ENCODE measurements at places on chromosomes 3 and 15. TPM values are rescaled to one million over a fixed set of nuclear protein-coding genes. Genes with fewer than 3 reads are reported as not detected.

SCAANT1 gene
- total RNA-seq: not detected

DGKG gene
- 24.1 TPM for total RNA-seq

SKOR1 gene
- total RNA-seq: 4.0 TPM

CKMT1B gene
- 18.8 TPM for total RNA-seq

ZPLD1 gene
- total RNA-seq: not detected

SIDT1 gene
- not detected for total RNA-seq

ITPKA gene
- total RNA-seq: 1.1 TPM

IGDCC3 gene
- 342 TPM for total RNA-seq

DUOXA2 gene
- not detected for total RNA-seq

GRCh38 chr3:97970956-97971620 lies 1.1 kb downstream of the RIOX2 start:
- peak overlapping the region; percentile 87 for H3K4me3 ChIP-seq
- no peaks in the 10 kb centered on the region for H3K36me3 ChIP-seq
- peaks cover 28% of the 10 kb centered on the region for H3K4me1 ChIP-seq
- peak overlapping the region; percentile 74 for H3K27ac ChIP-seq
- peaks cover 4% of the 10 kb centered on the region for H3K27me3 ChIP-seq

DNA sequence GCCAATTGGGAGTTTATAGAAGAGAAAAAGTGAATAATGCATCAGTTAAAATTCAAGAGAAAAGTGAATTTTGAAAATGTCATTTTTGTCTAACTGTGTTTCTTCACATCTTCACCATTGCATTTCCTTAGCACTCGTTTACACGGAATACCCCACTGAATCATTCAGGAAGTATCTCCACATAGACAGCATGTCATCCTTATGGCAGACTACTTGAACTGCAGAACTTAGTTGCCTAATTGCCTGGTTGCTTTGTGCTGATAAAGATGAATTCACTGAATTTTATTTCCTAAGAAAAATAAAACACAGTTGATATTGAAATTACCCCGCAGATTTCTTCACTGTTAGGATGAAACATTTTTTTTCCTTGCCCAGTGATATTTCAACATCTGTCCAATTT lies 627.1 kb downstream of the ROBO1 start:
- H3K36me3 ChIP-seq: no peaks in the 10 kb centered on the region
- H3K4me1 ChIP-seq: peaks cover 28% of the 10 kb centered on the region
- H3K4me3 ChIP-seq: peak overlapping the region; percentile 72
- peaks cover 2% of the 10 kb centered on the region for H3K27me3 ChIP-seq
- DNase-seq: no peak

- no peaks in the 10 kb centered on the region for H3K4me1 ChIP-seq
- H3K27me3 ChIP-seq: no peaks in the 10 kb centered on the region
- no peak overlapping the region for H3K27ac ChIP-seq
Measured at GRCh38 chr15:48681353-48681752, 35.8 kb upstream of the FBN1 start.

- H3K36me3 ChIP-seq: no peaks in the 10 kb centered on the region
- no peak overlapping the region for H3K4me3 ChIP-seq
- H3K27ac ChIP-seq: no peak overlapping the region
Measured at GRCh38 chr3:52221563-52222318, 3.7 kb downstream of the TLR9 start.

GRCh38 chr15:77063249-77063648 lies 7.7 kb downstream of the TSPAN3 start:
- no peak overlapping the region for H3K4me3 ChIP-seq
- H3K27ac ChIP-seq: no peak overlapping the region
- no peaks in the 10 kb centered on the region for H3K36me3 ChIP-seq
- no peak for DNase-seq
- H3K27me3 ChIP-seq: no peaks in the 10 kb centered on the region

GRCh38 chr3:64167868-64168267 lies 57.4 kb downstream of the PRICKLE2 start:
- peaks cover 6% of the 10 kb centered on the region for H3K36me3 ChIP-seq
- H3K4me3 ChIP-seq: no peak overlapping the region
- no peak overlapping the region for H3K27ac ChIP-seq

- peaks cover 3% of the 10 kb centered on the region for H3K36me3 ChIP-seq
- peaks cover 18% of the 10 kb centered on the region for H3K4me1 ChIP-seq
- H3K27me3 ChIP-seq: peaks cover 5% of the 10 kb centered on the region
- no peak overlapping the region for H3K27ac ChIP-seq
- DNase-seq: no peak
Measured at GRCh38 chr3:139832998-139833397, 102.0 kb upstream of the CLSTN2 start.

GRCh38 chr3:107734317-107734716 lies 211.6 kb downstream of the BBX start:
- no peaks in the 10 kb centered on the region for H3K36me3 ChIP-seq
- H3K4me1 ChIP-seq: peaks cover 8% of the 10 kb centered on the region
- H3K27ac ChIP-seq: no peak overlapping the region
- no peaks in the 10 kb centered on the region for H3K27me3 ChIP-seq
- no peak overlapping the region for H3K4me3 ChIP-seq

- H3K27ac ChIP-seq: no peak overlapping the region
- no peaks in the 10 kb centered on the region for H3K4me1 ChIP-seq
- H3K27me3 ChIP-seq: no peaks in the 10 kb centered on the region
- no peak for DNase-seq
Measured at GRCh38 chr15:40062816-40063562, 24.0 kb upstream of the SRP14 start.

DNA sequence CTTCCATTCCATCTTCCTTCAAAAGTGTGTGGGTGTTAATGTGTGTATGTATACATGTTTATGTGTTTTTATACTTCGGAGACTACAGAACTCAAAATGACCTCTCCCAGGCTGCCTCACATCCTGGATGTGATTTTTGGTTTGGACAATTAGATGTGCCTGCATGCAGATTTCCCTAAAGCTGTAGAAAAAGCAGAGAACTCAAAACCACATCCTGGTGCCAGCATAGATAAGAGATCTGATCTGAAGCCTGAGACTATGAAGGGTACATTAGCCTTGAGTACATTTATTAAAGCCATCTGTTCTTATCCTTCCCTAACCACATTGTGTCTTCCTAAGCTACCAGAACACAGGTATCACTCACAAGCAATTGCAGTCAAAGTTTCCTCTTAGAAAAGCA lies 319.4 kb upstream of the RASGRP1 start:
- H3K36me3 ChIP-seq: no peaks in the 10 kb centered on the region
- no peaks in the 10 kb centered on the region for H3K27me3 ChIP-seq
- H3K4me3 ChIP-seq: no peak overlapping the region
- H3K27ac ChIP-seq: no peak overlapping the region

DNA sequence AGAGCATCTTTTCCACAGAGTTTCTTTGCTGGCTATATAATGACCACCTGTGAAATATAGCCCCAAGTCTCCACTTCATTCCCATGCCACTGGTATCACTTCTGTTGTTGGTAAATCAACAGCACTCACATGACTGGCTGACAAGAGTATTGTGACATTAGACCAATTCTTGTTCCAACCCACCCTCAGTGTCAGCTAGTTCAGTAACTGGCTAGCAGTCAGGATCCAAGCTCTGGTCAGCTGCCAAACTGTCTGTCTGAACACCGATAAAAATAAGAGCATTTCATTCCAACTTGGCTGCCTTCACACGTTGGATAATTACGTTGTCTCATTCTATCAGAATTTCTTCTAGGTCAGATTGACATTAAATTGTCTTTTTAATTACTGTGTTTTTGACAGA lies 166.5 kb downstream of the USP13 start:
- no peaks in the 10 kb centered on the region for H3K4me1 ChIP-seq
- no peaks in the 10 kb centered on the region for H3K36me3 ChIP-seq
- no peaks in the 10 kb centered on the region for H3K27me3 ChIP-seq
- no peak overlapping the region for H3K4me3 ChIP-seq

GRCh38 chr3:109803274-109803673 lies 465.9 kb upstream of the DPPA4 start:
- no peaks in the 10 kb centered on the region for H3K36me3 ChIP-seq
- H3K4me3 ChIP-seq: no peak overlapping the region
- no peak overlapping the region for H3K27ac ChIP-seq
- no peaks in the 10 kb centered on the region for H3K4me1 ChIP-seq

GRCh38 chr3:55245351-55245750 lies 241.8 kb downstream of the WNT5A start:
- DNase-seq: no peak
- peaks cover 11% of the 10 kb centered on the region for H3K36me3 ChIP-seq
- H3K27ac ChIP-seq: no peak overlapping the region
- H3K4me3 ChIP-seq: no peak overlapping the region
- H3K4me1 ChIP-seq: peaks cover 8% of the 10 kb centered on the region

DNA sequence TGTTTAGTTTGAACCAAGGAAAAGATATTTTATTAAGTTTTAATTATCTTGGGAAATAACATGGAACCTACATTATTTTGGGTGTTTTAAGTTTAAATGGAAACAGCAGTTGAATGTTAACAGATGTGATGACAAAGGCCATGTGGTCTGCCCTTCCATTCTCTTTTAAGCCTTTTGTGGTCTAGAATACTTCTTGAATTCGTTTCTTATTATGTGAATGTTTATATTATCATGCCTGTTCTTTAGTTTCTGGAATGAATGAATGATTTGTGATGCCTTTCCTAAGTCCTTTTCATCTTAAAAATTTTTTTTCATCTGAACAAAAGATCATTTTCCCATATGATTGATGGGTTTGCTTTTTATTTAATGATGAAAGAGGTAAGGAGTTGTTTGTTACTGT lies 44.6 kb downstream of the SNRK start:
- peaks cover 9% of the 10 kb centered on the region for H3K36me3 ChIP-seq
- H3K4me3 ChIP-seq: no peak overlapping the region
- peaks cover 19% of the 10 kb centered on the region for H3K4me1 ChIP-seq
- H3K27me3 ChIP-seq: peaks cover 5% of the 10 kb centered on the region

DNA sequence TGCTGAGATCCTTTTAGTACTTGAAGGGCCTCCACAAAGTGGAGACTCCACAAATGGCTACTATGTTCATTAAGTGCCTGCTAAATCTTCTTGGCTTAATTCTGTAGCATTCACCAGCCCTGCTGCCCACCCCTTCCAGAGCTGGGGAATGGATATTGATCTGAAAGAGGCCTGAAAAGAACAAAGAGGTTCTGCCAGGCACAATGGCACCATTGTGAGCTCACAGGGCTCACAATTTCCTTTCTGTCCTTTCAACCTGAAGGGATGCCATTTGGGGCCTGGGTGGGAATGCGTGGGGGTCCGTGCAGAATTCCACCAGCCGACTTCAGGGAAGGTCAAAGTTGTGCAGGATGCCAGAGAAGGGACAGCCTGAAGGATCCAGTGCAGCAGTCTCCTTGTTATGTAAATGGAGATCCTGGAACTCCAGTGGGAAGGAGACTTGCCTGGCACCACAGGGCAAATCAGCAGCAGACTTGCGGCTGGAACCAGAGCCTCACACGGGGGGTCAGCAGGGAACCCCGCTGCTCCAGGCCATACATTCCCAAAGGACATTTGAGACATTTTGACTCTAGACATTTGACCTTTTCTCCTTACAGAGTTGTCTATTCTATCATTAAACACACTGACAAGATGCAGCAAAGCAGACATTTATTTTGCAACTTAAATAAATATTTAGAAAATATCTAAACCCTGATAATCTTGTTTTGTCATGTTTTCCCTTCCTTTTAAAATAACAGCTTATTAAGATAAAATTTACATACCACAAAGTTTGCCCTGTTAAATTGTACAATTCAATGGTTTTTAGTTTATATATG lies 21.5 kb upstream of the MORF4L1 start:
- no peak overlapping the region for H3K27ac ChIP-seq
- DNase-seq: no peak
- no peak overlapping the region for H3K4me3 ChIP-seq
- peaks cover 2% of the 10 kb centered on the region for H3K27me3 ChIP-seq

DNA sequence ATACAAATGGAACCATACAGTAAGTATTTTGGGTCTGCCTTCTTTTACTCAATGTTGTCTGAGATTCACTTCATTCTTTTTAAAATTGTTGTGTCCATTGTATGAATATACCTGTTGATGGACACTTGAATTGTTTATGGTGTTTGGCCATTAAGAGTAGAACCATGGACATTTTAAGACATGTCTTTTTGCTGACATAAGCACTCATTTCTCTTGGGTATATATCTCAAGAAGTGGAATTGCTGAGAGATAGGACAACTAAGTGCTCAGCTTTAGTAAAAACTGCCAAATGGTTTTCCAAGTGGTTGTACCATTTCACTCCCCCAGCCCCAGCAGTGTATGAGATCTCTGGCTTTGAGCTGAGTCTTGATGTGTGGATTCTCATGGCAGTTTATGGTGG lies 28.2 kb downstream of the POMGNT2 start:
- H3K27me3 ChIP-seq: peaks cover 3% of the 10 kb centered on the region
- H3K4me3 ChIP-seq: no peak overlapping the region
- DNase-seq: no peak
- no peak overlapping the region for H3K27ac ChIP-seq
- no peaks in the 10 kb centered on the region for H3K4me1 ChIP-seq
- H3K36me3 ChIP-seq: peaks cover 29% of the 10 kb centered on the region

DNA sequence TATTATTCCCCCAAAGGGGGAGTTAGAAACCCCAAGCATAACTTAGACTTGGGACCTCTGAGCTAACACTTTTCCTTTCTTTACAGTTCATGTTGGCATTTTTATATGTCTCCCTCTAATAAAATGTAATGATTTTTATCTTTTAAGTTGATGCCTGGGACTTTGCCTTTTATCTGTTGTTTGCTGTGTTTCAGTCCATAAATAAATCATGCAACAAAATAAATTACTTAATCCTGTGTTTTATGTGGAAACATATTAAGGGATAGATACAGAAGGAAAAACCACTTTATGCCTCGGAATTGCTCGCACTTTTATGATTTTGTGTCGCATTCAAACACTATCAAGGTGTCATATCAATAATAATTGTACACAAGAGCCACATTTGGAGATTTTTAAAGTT lies 93.7 kb upstream of the TBC1D5 start:
- H3K4me1 ChIP-seq: no peaks in the 10 kb centered on the region
- no peak overlapping the region for H3K4me3 ChIP-seq
- no peak for DNase-seq
- peaks cover 5% of the 10 kb centered on the region for H3K36me3 ChIP-seq

GRCh38 chr15:45744236-45744589 lies 109.4 kb downstream of the SQOR start:
- no peak for DNase-seq
- H3K4me1 ChIP-seq: peaks cover 3% of the 10 kb centered on the region
- no peak overlapping the region for H3K27ac ChIP-seq
- peaks cover 2% of the 10 kb centered on the region for H3K27me3 ChIP-seq
- H3K4me3 ChIP-seq: no peak overlapping the region

DNA sequence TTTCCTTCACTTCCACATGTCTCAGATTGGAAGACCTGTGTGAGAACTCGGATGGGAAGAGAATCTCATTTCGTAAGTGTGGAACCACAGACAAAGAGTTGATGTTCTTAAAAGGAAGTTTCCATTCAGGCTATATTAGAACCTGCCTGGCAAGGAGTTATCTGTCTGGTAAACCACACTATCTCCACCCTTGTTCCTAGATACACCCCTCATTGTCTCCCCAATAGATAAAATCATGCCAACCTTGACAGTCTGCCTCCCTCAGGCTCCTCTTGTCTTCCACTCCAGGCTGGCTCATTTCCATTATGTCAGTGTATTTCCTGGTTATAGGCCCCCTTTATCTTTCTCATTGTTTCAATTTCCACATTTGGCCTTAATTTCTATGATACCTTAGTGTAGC lies 89.2 kb downstream of the TMEM108 start:
- no peak for DNase-seq
- H3K4me3 ChIP-seq: no peak overlapping the region
- no peaks in the 10 kb centered on the region for H3K36me3 ChIP-seq
- no peak overlapping the region for H3K27ac ChIP-seq
- H3K27me3 ChIP-seq: no peaks in the 10 kb centered on the region

- DNase-seq: no peak
- H3K27ac ChIP-seq: no peak overlapping the region
- no peaks in the 10 kb centered on the region for H3K36me3 ChIP-seq
- H3K27me3 ChIP-seq: peaks cover 6% of the 10 kb centered on the region
- H3K4me3 ChIP-seq: no peak overlapping the region
Measured at GRCh38 chr3:126154391-126155279, 25.8 kb downstream of the ALDH1L1 start.

- DNase-seq: no peak
- H3K27ac ChIP-seq: no peak overlapping the region
- H3K27me3 ChIP-seq: no peaks in the 10 kb centered on the region
Measured at GRCh38 chr3:177126015-177126773, 71.1 kb downstream of the TBL1XR1 start.
